ENCODE measurements at places on chromosomes 12 and 14.

GRCh38 chr12:79897617-79898016 is 37.3 kb downstream of the PPP1R12A start:
- DNase-seq = no peak

DNA sequence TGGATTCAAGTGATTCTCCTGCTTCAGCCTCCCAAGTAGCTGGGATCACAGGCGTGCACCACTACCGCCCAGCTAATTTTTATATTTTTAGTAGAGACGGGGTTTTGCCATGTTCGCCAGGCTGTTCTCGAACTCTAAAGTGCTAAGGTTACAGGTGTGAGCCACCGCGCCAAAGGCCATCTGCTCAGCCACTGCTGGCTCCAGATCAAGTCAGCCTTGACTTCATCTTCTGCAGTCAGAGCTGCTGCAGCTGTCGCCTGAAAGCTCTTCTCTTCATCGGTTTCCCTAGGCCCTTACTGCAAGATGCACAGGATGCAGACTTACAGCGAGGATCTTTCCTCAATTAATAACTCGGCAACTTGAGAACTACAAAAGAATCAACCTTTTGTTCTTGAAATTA is 66.8 kb downstream of the CLIP1 start:
- peak; percentile 40 for DNase-seq

DNA sequence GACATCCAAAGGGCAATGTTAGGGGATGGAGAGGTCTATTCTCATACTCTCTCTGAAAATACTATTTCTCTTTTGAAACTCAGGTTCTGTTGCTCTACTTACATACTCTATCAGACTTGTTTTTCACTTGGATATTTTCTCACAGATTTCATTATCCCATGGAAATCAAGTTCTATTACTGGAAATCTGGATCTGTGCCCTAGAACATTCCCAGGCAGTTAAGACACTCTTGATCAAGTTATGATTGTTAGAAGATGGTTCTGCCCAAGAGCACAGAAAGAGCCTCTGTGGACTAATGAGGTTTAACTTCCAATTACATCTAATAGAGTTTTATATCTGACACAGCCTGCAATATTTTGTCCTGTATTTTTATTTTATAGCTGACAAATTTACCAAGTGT is 591.0 kb upstream of the ATP2B1 start:
- DNase-seq = no peak

- no peak for DNase-seq
Observed at GRCh38 chr12:126219654-126220279, 1154.5 kb downstream of the AACS start.

GRCh38 chr14:58249611-58250010 is 5.0 kb downstream of the PSMA3 start:
- DNase-seq = no peak

DNA sequence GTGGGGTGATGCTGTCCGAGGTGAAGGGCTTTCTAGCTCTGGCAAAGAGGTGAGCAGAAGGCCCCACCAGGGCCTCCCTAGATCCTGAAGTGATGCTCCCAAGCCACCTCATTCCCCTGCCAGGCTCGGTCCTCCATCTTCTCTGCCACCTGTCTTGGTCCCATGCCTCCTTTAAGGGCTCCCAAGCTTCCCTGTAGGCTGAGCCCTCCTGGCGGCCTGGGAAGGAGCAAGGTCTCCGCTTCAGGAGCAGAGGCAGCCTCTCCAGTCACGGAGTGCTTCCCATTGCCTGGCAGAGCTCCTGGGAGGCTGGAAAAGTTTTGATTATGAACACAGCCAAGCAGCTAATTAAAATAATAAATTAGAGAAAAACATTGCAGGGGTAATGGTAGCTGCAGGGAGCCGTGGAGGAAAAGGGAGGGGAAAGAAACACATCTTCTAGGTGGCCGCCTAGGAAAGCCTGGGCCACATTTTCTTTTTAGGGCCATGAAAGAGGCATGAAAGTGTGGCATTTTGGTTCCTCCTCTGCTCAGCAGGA is 160.0 kb upstream of the PRMT8 start:
- no peak for DNase-seq

DNA sequence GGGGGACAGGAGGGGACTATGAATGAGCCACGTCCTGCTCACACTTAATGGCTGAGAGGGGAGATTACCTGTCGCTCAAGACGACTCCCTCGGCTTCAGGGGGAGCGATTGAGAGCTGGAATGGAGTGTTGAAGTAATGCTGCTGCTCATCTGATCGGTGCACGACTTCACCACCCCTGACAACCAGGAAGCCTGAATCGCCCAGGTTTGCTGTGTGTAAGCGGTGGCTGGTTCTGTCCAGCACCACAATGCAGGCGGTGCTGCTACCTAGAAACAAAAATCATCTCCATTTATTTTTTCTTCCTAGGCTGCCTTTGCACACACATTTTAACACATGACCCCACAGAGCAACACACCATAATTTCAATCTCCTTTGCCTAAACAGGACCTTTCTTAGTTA is 37.3 kb downstream of the PPTC7 start:
- DNase-seq = no peak

DNA sequence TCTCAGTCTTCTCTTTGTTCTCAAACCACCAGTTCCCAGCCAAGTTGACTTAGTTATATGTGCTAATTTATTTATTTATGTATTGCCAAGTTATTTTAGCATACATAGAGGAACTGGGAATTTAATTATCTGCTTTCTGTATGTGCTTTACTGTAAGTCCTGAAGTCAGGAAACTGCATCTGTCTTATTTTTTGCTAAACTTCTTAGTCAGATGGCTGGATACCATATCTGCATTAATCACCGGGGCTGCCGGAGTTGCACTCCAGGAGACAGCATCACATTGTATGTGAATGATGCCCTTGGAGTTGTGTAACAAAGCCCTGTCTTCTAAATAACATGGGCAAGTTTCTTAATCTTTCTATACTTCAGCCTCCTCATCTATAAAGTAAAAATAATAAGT is 96.2 kb downstream of the MON2 start:
- no peak for DNase-seq

- peak; percentile 91 for DNase-seq
Observed at GRCh38 chr14:22982477-22983245, at the start of gene AJUBA. Gene AJUBA, minus strand, starts transcription at chr14:22982551. Its CDS starts 285 bp downstream, at chr14:22982266.

- DNase-seq = no peak
Observed at GRCh38 chr12:93106910-93107309, 177.8 kb upstream of the EEA1 start.

GRCh38 chr14:92690171-92691011 is 58.0 kb downstream of the LGMN start:
- DNase-seq = no peak

- no peak for DNase-seq
Observed at GRCh38 chr12:106064721-106065021, 74.1 kb downstream of the NUAK1 start.

DNA sequence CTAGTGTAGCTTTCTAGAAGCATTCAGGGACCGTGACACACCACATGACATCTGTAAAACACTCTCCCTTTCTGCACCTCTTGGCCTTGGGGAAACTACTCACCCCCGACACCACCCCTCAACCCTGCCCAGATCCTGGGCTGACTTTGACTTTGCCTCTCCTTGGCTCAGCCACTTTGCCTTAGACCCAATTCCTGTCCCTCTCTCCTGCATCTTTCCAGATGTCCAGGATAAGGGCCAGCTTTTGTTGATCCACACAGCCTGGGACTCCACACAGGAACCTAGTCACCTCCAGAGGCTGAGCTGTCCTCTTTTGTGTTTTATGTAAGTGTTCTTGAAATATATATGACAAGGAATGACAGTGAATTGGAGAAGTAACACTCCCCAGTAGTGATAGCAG is 153.7 kb upstream of the PLXNC1 start:
- no peak for DNase-seq

- no peak for DNase-seq
Observed at GRCh38 chr14:20522332-20522731, 17.0 kb downstream of the RNASE10 start.

DNA sequence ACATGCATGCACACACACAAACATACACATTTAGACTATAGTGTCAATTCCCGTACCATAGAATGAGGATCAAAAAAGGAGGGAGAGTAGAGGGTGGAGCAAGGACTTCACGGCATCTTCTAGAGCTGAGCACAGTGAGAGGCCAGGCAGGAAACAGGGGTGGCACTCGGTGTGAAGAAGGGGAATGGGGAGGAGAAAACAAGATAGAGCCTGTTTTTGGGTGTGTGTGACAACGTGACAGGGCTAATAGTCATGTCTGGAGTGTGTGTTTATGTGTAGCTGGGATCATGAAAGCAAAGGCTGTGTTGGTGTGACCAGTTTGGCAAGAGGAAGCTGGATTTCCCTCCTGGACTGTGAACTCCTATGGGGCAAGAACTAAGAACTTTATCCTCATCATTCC is 9.9 kb upstream of the ACVR1B start:
- no peak for DNase-seq

DNA sequence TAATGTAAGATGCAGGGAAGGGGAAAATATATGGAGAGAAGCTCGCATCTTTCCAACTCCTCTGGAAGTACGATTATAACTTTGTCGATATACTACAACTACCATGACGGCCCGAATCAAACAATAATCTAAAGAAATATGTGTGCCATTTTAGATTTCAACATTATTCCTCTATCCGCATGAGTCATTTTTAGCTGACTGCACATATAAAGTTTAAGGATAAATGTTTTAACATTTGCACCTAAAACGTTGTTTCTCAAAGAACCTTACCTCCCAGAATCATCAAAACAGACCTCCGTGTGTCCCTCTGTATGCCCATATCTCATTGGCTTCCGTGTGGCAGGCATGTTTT is 482 bp downstream of the WDHD1 start:
- DNase-seq = no peak

DNA sequence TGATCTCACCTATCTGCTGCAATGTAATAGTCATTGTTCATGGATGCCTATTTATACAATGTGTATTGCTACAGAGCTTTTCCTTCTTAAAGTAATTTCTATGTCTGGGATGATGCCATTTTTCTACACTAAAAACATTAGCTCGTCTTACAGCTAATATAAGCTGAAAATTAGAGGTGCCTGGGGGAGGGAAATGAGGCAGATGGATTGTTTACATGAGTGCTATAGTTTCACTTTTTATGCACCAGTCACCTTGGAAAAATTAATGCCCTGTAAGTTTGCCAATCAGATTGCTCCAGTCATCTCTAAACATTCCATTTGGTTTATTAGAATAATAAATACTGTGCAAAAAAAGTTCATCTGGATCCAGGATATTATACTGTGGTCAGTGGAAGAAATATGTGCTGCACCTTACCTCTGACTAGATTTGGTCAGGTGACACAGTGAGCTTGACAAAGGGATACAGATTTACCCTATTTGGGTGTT is 436.2 kb downstream of the RAD51B start:
- DNase-seq = no peak

GRCh38 chr12:119227292-119227691 is 48.6 kb downstream of the HSPB8 start:
- no peak for DNase-seq

DNA sequence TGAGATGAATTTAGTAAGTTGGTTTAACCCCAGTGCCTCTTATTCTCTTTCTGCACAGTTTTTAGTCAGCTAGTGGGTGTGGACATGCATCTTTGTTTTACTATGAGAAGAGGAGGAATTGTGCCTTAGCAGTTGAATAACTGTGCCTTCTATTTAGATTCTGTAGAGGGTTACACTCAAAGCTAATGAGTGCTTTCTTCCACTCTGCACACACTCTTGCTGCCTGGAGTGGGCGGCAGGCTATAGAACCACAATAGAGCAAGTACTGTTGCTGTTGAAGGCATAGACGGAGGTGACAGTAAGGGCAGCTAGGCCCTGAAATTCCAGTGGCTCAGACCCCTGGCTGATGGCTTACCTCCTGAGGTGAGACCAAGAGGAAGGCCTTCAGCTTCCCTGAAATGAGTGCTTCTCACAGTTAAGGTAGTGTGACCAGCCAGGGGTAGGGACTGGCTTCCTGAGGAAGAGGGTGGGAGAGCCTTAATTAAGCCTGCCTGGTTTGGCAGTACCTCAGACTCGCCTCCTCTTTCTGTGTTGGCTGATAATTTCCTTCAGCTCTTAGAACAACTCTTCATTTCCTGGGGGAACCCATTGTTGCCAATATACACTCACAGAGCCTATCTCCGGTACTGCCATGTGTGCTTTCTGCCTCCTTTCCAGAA is 24.7 kb downstream of the SUSD6 start:
- no peak for DNase-seq

DNA sequence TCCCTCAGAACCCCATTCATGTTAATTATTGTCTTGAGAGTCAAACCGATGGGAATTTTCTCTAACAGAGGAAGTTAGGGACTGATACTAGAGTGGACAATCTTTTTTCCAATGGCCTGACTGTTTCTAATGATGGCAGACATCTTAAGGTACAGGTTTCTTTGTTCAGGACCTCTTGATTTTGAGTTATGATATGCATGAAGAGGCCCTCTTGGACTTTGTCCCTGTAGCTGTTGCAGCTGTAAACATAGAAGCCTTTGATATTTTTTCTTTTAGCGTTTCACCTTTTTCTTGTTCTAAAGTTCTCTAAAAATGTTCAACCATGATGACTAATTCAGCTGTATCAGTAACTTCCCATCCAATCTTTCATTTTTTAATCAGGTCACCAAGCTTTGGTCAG is 53.0 kb downstream of the LGR5 start:
- no peak for DNase-seq

DNA sequence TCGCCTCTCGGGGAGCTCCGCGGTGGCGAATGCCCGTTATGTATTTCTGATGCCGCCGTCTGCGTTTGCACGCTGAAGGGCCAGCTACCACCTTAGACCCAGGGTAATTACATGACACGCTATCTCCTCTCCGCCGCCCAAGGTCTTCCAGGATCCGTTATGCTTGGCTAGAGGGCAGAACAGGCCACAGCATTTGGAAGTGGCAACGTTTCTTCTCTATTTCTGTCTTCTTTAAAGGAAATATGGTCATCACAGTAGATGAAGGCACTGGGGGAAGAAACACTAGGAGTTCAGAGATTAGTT is 861 bp upstream of the MDGA2 start:
- DNase-seq = no peak

DNA sequence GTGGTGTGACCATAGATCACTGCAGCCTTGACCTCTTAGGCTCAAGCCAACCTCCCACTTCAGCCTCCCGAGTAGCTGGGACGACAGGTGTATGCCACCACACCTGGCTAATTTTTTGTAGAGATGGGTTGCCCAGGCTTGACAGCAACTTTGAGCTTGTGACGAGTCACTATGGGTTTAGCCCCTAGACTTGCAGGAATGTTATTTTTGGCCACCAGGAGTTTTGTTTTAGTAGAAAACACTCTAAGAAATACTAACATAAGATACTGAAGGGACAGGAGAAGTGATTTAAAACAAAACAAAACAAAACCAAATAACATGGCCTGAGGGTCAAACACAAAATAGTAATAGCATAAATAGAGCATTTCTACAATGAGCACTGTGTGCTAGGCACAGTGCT is 26.4 kb downstream of the SETD3 start:
- no peak for DNase-seq

Measured in psoas muscle (tissue), 8 donors.